ENCODE measurements at places on chromosomes 13 and 19.
A peak's percentile ranks its signal among the peaks of the same experiment; 100 is the strongest.

DNA sequence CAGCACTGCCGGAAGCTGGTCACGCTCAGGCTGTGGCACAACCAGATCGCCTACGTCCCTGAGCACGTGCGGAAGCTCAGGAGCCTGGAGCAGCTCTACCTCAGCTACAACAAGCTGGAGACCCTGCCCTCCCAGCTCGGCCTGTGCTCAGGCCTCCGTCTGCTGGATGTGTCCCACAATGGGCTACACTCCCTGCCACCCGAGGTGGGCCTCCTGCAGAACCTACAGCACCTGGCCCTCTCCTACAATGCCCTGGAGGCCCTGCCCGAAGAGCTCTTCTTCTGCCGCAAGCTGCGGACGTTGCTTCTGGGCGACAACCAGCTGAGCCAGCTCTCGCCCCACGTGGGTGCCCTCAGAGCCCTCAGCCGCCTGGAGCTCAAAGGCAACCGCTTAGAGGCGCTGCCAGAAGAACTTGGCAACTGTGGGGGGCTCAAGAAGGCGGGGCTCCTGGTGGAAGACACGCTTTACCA, 3.2 kb upstream of the MAP2K7 start:
- DNase-seq: no peak

DNA sequence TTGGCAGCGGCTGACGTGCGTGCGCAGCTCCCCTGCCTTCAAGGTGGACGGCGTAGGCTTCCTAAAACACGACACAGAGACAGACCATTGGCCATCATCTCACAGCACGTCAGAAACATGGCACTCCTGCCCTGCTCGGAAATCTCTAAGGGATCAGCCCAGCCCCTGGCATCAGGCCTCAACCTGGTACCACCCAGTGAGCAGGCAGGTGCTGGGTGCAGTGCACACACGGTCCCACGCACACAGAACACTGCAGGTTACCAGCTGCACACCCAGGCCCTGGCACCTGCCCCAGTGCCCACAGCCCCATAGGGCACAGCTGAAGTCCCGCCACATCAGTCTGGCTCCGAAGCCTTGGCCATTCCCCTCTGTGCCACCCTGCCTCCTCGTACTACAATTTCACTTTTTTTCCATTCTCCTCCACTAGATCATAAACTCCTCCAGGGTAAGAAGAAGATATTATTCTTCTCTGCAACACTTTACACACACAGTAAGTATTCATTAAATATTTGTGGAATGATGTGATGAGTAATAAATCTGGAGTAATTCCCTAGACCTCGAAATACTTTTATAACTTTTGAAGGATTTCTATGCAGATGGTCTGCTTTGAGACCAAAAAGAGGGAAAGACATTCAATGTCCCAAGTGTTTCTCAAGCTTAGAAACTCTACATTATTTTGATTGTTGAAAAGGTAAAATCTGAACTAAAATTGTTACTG, 156.4 kb downstream of the COL4A1 start:
- DNase-seq: no peak

GRCh38 chr13:33312150-33312860, 26.8 kb upstream of the STARD13 start:
- DNase-seq: no peak

DNA sequence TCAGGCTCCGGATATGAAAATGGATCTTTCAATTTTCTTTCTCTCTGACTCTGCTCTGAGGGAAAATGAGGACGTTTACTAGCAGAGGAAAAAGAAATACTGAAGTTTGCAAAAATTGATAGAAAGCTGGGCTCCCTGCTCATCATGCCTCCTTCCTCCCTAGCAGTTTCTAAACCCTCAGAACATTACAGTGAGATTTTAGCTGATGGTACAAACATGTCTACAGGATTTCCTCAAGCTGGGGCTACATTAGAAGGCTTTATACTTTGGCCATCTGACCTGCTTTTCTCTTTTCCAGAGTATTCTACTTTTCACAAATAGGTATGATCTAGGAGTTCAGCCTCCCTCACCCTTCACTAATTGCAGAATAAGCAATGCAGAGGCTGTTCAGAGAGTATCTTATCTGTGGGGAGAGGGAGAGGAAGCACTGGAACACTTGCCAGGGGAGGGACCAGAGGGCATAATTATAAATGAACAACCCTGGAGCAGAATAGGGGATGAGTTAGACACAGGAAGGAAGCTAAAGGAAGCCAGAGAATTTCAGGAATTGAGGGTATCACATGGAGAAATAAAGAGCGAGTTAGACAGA, 30.0 kb downstream of the CEACAM1 start:
- no peak for DNase-seq

- DNase-seq: no peak
Observed at GRCh38 chr13:100528820-100529219, 59.8 kb downstream of the GGACT start.

- no peak for DNase-seq
Observed at GRCh38 chr13:94548821-94549231, 47.1 kb downstream of the TGDS start.

DNA sequence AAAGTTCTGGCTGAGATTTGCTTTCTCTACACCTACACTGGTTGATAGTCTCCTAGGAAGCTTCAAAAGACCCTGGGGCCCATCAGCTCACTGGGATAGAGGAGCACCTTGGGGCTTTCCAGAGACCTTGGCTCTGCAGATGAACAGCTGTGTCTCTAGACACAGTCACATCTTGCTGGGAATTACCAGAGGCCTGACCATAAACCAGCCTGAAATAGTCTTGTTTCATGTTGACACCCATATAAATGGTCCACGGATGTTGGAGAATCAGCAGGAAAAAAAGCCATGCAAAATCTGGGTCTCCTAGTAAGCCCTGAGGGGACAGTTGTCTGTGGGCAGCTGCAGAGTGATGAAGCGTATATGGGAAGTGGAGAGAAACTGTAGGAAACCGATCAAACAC, 207.6 kb downstream of the DNAJC15 start:
- DNase-seq: no peak

- no peak for DNase-seq
Observed at GRCh38 chr19:4986471-4986891, 17.6 kb downstream of the KDM4B start.

- DNase-seq: no peak
Observed at GRCh38 chr13:94435604-94436226, 43.8 kb downstream of the DCT start.

GRCh38 chr19:49210901-49211451, 53.4 kb downstream of the TRPM4 start:
- no peak for DNase-seq

DNA sequence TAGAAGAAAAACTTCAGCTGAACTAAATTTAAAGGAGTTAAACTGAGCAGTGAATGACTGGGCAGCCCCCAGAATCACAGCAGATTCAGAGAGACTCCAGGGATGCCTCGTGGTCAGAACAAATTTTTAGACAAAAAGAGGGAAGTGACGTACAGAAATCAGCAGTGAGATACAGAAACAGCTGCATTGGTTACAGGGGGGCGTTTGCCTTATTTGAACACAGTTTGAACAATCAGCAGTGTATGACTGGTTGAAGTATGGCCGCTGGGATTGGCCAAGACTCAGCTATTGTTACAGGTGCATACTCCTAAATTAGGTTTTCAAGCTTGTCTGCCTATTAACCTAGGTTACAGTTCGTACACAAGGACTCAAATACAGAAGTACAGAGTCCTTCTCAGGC, 2.2 kb upstream of the SPRYD7 start:
- DNase-seq: no peak

- peak; percentile 52 for DNase-seq
Observed at GRCh38 chr19:19032420-19033175, 719 bp downstream of the SUGP2 start.

DNA sequence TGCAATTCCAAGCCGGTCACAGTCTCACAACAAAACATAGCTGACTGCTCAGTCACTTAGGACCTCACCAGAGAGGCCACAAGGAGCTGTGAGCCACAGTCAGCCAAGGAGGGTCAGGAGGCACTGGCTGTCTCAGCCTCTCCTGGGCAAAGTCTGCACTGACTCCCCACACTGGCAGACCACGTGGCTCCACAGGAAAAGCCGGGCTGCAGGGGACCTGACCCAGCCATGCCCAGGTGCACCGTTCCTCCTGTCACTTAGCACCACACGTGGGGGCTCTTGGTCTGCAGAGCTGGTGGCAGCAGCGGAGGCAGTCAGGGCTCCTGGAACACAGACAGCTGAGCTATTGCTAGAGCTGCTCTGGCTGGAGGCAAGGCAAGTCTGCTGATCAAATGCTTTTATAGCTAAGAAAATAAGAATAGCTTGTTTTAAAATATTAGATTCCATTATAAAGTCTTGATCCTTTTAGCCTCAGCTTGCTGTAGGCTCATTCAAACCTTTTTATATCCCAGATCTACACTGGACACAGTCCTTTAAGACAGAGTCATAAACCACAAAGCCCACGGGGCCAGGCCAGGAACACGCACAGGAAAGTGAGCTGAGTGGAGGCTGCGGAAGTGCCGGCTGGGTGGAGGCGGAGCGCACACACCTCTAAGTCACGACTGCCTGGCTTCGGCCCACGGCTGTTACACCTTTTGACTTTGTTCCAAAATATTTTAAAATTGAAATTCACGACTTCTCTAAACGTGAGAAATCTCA, 744.1 kb downstream of the UQCRFS1 start:
- no peak for DNase-seq

GRCh38 chr13:20127562-20128458, 33.0 kb downstream of the GJA3 start:
- no peak for DNase-seq
